ENCODE measurements at places on chromosomes 4 and X.

DNA sequence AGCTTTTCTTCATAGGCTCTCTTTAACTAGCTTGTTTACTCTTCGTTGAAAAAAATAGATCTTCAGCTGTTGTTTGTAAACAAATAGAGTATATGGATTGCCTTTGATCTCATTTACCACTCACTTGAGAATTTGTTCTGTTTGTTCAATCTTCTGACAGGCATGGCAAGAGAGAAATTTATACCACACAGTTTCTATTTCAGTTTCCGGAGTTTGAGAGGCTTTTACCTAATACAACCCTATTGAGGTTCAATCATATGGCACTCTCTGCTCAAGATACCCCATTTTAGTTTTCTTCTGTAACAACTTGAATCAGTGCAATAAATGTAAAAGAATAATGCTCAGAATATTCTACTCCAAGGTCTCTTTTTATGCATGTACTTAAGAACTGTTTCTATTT lies 148.0 kb downstream of the EMCN start:
- DNase-seq: no peak

DNA sequence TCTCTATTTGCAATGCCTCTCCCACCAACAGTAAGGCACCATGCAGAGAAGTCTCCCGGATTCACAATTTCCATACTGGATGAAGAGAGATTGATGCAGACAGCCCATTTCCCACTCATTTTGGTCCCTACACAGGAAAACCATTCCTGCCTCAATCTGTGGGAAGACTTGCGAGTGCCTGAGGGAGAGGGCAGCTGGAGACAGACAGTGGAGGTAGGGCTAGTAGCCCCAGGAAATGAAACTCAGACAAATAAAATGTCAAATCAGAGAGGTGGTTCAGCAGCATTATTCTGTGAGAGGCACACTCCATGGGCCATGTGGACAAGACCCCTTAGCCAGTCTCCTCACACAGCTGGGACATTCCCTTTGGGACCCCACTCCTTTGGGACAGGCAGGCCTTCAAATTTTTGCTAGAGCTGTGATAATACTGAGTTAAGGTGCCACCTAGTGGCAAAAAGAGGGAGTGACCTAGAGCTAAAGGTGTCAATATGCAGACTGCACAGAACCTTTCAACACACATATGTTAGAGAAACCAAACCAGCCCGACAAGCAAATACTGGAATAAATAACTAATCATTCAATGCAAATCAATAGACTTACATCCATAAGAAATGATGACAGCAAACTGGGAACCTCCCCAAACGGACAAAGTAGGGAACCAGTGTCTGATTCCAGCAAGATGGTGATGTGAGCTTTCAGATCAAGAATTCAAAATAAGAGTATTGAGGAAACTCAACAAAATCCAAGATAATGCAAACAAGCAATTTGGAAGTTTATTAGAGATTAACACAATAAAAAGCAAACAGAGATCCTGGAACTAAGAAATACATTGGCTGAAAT lies 1865.3 kb upstream of the AGA start:
- no peak for DNase-seq

DNA sequence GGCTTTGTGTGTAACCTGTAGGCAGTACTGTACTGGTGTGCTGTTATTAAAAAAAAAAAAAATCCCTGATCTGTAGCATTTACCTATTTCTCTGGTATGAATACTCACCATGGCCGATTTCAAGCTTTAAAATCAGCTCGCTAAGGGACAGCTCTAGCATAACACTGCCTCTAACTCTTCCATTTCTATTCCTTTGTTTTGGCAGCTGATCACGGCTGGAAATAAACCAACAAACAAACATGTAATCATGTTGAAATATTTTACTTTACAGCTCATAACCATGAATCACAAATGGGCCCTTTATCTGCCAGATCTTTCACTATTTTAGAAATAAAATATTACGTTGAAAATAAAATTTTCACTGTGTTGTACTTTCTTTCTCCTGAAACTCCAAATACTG lies 60.5 kb upstream of the IL15 start:
- DNase-seq: no peak

DNA sequence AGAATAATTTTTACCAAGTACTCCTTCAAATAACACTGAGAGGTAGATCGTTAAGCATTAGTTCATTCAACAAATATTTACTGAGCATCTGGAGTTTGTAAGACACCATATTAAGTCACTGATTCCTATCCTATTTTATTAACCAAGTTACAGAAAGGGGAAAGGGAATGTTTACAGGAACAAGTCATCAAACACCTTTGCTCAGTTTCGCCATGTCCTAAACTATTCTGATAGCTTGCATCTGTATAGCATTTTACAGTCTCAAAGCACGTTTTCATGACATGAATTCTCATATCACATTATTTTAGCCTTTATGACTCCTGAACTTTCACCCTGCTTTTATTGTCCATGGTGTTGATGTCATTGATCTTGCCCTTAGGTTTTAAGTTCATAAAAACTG lies 89.2 kb downstream of the AREG start:
- DNase-seq: no peak

DNA sequence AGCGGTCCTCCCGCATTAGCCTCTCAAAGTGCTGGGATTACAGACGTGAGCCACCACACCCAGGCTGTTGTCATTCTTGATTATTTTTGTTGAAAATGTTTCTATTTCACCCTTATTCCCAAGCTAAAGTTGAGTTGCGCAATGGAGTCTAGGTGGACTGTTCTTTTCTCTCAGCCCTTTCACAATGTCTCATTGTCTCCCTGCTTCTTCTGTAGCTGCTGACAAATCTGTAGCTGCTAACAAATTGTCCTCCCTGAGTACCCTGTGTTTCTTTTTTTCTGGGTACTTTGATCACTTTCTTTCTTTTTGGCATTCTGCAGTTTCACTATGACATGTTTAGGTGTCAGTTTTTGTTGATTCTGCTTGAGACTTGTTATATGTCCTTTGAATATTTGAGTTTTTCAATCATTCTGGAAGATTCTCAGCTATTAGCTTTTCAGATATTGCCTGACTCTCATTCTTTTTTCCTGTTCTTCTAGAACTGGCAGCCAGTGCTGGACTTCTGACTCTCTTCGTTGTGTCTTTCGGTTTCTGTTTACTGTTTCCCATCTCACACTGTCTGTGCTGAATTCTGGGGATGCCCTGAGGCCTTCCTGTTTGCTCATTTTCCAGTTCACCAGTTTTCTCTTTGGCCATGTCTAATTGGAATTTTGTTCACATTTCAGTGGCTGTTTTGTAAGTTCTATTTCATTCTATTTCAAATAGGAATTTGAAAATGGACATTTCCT lies 6.6 kb downstream of the ABCD1 start:
- no peak for DNase-seq

GRCh38 chr4:52877694-52878093 lies 15.6 kb downstream of the RASL11B start:
- DNase-seq: no peak

GRCh38 chr4:55393461-55394320 lies 2.1 kb upstream of the TMEM165 start:
- no peak for DNase-seq

GRCh38 chr4:38356686-38357085 lies 307.3 kb upstream of the KLF3 start:
- no peak for DNase-seq

- DNase-seq: no peak
Measured at GRCh38 chr4:168655182-168655581, 158.3 kb downstream of the PALLD start.

DNA sequence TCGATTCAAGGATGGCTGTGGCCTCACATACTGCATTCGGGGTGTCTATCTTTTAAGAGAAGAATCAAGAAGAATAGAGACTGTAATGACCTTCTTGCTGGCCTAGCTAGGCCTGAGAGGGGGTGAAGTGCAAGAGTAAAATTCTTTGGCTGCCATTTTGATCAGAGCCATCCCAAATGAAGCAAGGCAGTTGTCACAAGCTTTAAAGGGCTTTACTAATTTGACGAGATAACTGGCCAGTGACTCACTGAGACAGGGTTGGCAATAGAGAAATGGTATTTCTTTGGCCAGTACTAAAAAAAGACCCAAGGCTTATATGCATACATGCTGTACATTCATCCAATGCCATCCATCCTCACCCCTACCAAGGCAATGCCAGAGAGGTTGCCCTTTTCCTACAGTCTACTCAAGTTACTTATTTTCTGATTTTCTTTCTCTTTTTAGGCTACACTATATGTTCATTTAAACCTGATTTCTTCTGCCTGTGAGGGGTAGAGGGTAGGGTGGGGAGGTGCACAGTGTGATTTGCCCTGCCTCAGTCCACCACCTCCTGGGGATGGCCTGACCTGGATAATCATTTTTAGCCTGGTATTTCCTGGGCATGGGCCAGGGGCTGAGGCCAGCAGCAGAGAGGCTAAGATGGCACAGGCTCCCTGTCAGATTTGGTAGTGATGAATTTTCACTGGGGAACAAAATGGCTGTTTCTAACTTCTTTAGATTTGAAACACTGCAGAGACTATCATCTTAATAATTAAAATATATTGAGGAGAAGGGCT lies 32.2 kb downstream of the ATG4A start:
- no peak for DNase-seq

GRCh38 chrX:10062352-10062751 lies 94.4 kb upstream of the CLCN4 start:
- no peak for DNase-seq

DNA sequence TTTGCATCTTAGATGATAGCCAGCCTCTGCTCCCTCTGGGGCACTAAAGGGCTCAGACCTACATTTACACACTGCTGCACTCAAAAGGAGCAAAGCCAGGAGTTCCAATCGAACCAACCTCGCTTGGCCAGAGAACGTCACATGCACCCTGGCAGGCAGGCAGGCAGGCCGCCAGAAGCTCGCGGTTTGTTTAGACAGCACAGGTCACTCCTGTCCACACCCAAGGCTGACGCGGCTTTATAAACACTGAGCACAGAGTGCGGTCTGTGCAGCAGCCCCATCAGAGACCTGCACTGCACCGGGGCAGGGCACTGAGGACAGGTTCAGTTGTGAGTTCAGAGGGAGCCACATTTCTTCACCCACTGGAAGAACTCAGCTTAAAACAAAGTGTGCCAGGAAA lies 143.9 kb downstream of the BCOR start:
- no peak for DNase-seq

- no peak for DNase-seq
Measured at GRCh38 chr4:75598390-75598789, 31.9 kb downstream of the CDKL2 start.

GRCh38 chrX:41857670-41858069 lies 65.7 kb downstream of the CASK start:
- no peak for DNase-seq

- no peak for DNase-seq
Measured at GRCh38 chr4:188016754-188017153, 21.2 kb downstream of the ZFP42 start.
